ENCODE measurements at places on chromosomes 16 and 17.

DNA sequence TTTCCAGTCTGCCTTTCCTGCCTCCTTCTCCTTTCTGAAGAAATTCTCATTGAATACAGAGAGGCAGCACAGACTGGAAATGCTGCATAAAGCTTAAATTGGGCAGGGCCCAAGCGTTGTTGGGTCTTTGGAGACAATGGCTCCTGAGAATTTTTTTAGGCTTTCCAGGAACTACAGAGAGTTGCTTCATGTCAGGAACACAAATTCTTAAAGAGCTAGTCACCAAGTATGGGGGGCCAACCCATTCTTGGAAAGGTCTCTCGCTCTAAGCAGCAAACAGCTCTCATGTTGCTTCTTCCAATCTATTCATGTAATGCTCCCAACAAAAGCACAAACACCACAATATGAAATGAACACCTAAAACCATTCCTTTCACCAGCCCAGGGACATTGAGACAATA, 6.9 kb downstream of the HNF1B start:
- no peak for DNase-seq

DNA sequence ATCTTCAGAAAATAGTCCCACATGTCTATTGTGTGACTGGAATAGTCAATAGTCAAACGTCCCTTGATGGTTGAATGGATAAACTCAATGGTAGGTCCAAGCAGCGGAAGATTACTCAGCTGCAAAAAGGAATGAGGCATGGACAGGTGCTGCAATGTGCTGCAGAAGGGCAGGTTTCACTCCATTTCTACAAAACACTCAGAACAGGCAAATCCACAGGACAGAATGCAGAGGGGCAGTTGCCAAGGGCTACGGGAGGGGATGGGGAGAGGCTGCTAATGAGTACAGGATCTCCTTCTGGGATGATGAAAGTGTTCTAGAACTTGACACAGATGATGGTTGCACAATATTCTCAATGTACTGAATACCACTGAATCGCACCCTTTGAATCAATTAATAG, 151.0 kb downstream of the RBFOX3 start:
- DNase-seq: no peak

GRCh38 chr17:12734926-12735325, 54.4 kb upstream of the ARHGAP44 start:
- DNase-seq: no peak

DNA sequence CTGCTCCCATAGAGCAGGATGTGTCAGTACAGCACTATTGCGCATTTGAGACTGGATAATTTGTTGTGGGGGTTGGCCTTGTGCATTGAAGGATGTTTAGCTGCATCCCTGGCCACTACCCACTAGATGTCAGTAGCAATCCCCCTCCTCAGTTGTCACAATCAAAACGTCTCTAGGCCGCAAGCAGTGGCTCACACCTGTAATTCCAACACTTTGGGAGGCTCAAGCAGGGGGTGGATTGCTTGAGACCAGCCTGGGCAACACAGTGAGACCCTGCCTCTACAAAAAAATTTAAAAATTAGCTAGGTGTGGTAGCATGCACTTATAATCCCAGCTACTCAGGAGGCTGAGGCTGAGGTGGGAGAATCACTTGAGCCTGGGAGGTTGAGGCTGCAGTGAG, 48.4 kb downstream of the CENPV start:
- DNase-seq: peak; percentile 40

DNA sequence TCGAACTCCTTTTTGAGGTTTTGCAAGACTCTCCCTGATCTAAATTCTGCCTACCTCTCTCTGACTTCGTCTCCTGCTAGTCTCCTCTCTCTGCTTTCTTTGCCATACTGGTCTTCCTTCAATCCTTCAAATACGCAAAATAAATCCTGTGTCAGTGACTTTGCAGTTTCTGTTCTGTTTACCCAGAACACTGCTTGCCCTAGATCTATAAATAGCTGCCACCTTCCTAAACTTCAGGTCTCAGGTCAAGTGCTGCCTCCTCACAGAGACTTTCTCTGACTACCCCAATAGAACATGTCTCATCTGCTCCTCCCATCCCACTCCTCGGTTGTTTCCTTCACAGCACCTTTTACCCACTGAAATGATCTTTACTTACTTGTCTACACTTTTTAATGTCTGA, 78.9 kb downstream of the TRIM37 start:
- DNase-seq: no peak

GRCh38 chr16:12426122-12426521, 377.6 kb downstream of the CPPED1 start:
- no peak for DNase-seq

- DNase-seq: no peak
These were observed 4.2 kb downstream of the MATCAP1 start for GRCh38 chr16:67179421-67180080.

GRCh38 chr17:266219-266618, 84.8 kb upstream of the DOC2B start:
- DNase-seq: no peak

DNA sequence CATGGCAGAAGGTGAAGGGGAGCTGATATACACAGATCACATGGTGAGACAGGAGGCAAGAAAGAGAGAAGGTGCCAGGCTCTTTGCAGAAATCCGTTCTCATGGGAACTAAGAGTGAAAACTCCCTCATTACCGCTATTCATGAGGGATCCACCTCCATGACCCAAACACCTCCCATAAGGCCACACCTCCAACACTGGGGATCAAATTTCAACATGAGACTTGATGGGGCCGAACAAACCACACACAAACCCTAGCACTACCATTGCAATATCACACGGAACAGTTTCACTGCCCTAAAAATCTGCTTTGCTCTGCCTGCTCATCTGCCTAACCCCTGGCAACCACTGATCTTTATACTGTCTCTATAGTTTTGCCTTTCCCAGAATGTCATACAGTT, 34.8 kb downstream of the C17orf67 start:
- peak; percentile 30 for DNase-seq

GRCh38 chr17:64974750-64975317, 55.6 kb upstream of the LRRC37A3 start:
- DNase-seq: peak; percentile 58

- DNase-seq: no peak
These were observed 544 bp upstream of the EVI2A start for GRCh38 chr17:31321966-31322365.
